ENCODE measurements at places on chromosomes 2 and 18.
A peak's percentile ranks its signal among the peaks of the same experiment; 100 is the strongest.

GRCh38 chr2:110748489-110748867 is 16.1 kb downstream of the ACOXL start:
- peak; percentile 39 for DNase-seq

- DNase-seq, result no peak
These were observed 154.3 kb downstream of the RAPGEF4 start for GRCh38 chr2:172889768-172890430.

- DNase-seq, result no peak
These were observed 14.3 kb upstream of the MC5R start for GRCh38 chr18:13809531-13810255.

GRCh38 chr18:27400001-27400400 is 214.9 kb upstream of the CHST9 start:
- DNase-seq, result no peak

DNA sequence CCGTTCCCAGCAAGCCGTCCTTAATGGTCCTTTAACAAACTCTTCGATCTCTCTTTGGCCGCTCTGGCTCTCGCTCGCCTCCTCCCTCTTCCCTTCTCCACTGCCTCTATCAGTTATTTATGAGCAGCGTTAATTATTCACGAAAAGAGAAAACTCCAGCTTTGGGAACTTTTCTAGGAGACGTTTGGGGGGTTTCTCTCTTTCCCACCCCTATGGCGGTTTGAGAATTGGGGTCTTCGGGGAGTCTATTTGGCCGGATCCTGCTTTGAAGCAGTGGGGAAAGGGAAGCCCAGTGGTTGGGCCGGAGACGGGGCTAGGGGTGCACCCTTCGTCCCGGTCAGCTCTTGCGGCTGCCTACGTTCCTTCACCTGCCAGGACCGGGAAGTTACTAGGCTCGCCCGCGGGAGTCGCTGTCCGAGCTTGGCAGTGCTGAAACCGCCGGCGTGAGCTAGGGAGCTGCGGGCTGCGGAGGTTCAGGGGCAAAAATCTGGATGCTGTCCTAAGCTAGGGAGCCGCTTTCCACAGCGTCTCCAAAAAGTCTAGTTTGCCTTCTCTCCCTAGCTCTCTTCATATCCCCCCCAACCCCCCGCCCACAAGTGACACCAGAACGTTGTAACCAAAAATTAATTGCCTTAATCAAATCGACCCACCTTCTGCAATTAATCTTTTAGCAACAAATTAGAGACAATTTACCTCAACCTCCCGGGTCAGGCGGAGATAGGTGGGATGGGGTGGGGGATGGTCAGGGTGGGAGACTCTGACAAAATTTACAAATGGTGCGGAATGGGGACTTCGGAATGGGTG is 8.9 kb upstream of the SKOR2 start:
- no peak for DNase-seq

- DNase-seq, result no peak
These were observed 8.2 kb upstream of the TOGARAM2 start for GRCh38 chr2:28972778-28973335.

DNA sequence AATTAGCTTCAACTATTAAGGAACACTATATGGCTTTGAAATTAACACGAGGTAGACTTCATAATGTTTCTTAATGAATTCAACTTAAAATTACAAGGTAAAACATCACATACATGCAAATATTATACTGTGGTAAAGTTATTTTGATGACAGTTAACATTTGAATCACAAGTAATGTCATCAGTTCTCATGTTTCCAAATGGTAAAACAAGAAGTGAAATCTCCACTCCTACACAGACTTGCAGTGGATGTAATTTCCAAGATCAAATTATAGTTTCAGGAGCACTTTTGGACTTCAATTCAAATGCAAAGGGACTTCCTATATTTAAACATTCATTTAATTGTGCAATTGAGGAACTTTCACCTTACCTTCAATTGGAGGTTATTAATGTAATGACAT is 39.1 kb downstream of the C18orf54 start:
- DNase-seq, result no peak
